ENCODE measurements at places on chromosomes 6 and 20. TPM values are rescaled to one million over a fixed set of nuclear protein-coding genes. Genes with fewer than 3 reads are reported as not detected.

The MYBL2 gene
- total RNA-seq: 0.51 TPM

The OVOL2 gene
- total RNA-seq: not detected

The NPEPL1 gene
- total RNA-seq: 23.9 TPM

The COL9A3 gene
- 2.7 TPM for total RNA-seq

The NAPB gene
- total RNA-seq: 4.7 TPM

The CLDN20 gene
- not detected for total RNA-seq

- H3K27ac ChIP-seq: no peak overlapping the region
- no peak overlapping the region for H3K4me3 ChIP-seq
- H3K36me3 ChIP-seq: no peaks in the 10 kb centered on the region
- no peaks in the 10 kb centered on the region for H3K4me1 ChIP-seq
- no peak for DNase-seq
- H3K27me3 ChIP-seq: peaks cover 13% of the 10 kb centered on the region
Measured at GRCh38 chr20:22449188-22449973, 135.0 kb downstream of the FOXA2 start.

DNA sequence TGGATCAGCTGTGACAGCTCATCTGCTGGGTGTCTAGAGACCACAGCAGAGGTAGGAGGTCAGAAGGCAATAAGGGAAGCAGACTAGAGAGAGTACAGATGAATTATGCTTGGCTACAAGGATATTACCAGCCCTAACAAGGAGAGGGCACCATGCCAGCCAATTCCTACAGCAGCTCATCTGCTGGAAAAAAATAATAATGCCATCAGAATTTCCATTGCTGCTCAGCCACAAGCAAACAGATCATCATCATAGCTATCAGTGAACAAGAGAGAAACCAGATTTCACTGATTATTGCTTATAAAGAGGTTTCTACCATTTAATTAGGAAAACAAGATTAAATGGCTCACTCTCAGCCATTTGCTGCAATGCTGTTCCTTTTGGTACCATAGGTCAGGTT, 66.5 kb downstream of the PSMG4 start:
- no peaks in the 10 kb centered on the region for H3K36me3 ChIP-seq
- peaks cover 5% of the 10 kb centered on the region for H3K4me1 ChIP-seq
- DNase-seq: no peak
- H3K27ac ChIP-seq: peak overlapping the region; percentile 64
- no peaks in the 10 kb centered on the region for H3K27me3 ChIP-seq

DNA sequence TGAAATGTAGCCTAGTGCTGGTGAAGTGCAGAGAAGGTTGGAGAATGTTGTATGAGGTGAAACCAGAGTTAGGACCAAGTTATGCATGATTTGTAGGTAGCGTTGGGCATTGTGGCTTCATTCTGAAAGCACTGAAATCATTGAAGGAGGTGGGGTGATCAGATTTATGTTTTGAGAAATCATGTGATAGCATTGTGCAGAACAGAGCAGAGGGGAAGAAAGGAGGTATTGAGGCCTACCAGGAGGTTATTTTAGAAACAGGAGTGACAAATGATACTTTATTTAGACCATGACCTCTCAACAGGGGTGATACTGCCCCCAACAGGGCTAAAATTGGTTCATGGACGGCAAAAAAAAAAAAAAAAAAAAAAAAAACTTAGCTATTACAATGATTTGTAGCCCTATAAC, 15.6 kb upstream of the HMGN3 start:
- DNase-seq: no peak
- no peak overlapping the region for H3K4me3 ChIP-seq
- no peaks in the 10 kb centered on the region for H3K27me3 ChIP-seq
- H3K4me1 ChIP-seq: no peaks in the 10 kb centered on the region
- no peak overlapping the region for H3K27ac ChIP-seq

- no peaks in the 10 kb centered on the region for H3K4me1 ChIP-seq
- H3K4me3 ChIP-seq: no peak overlapping the region
- H3K27me3 ChIP-seq: peaks cover 7% of the 10 kb centered on the region
- no peaks in the 10 kb centered on the region for H3K36me3 ChIP-seq
Measured at GRCh38 chr6:168286116-168286515, 33.5 kb downstream of the DACT2 start.

DNA sequence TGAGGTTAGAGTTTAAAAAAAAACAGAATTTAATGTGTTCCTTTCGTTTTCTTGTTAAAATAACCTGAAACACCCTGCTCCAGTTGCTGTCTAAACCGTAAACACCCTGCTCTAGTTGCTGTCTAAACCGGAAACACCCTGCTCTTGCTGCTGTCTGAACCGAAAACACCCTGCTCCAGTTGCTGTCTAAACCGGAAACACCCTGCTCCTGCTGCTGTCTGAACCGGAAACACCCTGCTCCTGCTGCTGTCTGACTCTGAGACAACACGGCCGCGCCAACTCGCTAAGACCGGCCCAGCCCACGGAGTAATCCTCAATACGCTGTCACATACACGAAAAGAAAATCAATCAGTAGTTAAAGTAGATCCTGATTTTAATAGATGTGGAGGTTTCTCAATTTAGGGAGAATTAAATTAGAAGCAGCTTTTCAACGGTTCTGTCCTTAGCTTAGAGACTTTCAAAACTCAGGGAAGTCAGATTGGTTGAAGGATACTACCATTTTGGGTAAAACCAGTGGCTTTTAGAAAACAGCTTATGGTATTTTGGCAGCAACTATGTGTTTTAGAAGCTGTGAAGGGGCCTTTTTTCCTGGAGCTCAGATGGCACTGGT, 98.3 kb downstream of the RAMACL start:
- peaks cover 13% of the 10 kb centered on the region for H3K36me3 ChIP-seq
- no peaks in the 10 kb centered on the region for H3K27me3 ChIP-seq
- H3K4me3 ChIP-seq: peak overlapping the region; percentile 12
- H3K4me1 ChIP-seq: peaks cover 18% of the 10 kb centered on the region

DNA sequence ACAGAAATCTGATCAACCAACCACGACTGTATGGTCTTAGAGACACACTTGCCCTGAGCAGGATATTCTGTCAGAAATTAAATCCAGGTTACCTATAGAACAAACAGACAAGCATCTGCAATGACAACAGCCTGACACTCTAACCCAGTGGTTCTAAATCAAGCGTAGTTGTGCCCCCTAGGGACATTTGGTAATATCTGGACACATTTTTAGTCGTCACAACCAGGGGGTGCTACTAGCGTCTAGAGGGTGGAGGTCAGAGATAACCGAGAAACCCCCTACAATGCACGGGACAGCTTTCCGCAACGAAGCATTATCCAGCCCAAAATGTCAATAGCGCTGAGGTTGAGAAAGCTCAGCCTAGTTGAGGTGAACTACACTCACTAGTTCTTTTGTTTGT, 32.3 kb downstream of the ID4 start:
- no peaks in the 10 kb centered on the region for H3K36me3 ChIP-seq
- no peak overlapping the region for H3K27ac ChIP-seq
- no peaks in the 10 kb centered on the region for H3K4me1 ChIP-seq
- H3K4me3 ChIP-seq: no peak overlapping the region

- H3K27ac ChIP-seq: no peak overlapping the region
- no peak overlapping the region for H3K4me3 ChIP-seq
- no peaks in the 10 kb centered on the region for H3K36me3 ChIP-seq
- H3K27me3 ChIP-seq: no peaks in the 10 kb centered on the region
- DNase-seq: no peak
- no peaks in the 10 kb centered on the region for H3K4me1 ChIP-seq
Measured at GRCh38 chr20:24441661-24442060, 27.8 kb upstream of the SYNDIG1 start.

GRCh38 chr20:37530696-37531095, 3.0 kb upstream of the BLCAP start:
- H3K4me3 ChIP-seq: no peak overlapping the region
- H3K27me3 ChIP-seq: no peaks in the 10 kb centered on the region
- peaks cover 14% of the 10 kb centered on the region for H3K4me1 ChIP-seq
